Activated CD4-positive, alpha-beta memory T cell treated with anti-CD3 and anti-CD28 coated beads for 36 hours (primary cell): ENCODE measurements at places on chromosomes 6 and 20.

DNA sequence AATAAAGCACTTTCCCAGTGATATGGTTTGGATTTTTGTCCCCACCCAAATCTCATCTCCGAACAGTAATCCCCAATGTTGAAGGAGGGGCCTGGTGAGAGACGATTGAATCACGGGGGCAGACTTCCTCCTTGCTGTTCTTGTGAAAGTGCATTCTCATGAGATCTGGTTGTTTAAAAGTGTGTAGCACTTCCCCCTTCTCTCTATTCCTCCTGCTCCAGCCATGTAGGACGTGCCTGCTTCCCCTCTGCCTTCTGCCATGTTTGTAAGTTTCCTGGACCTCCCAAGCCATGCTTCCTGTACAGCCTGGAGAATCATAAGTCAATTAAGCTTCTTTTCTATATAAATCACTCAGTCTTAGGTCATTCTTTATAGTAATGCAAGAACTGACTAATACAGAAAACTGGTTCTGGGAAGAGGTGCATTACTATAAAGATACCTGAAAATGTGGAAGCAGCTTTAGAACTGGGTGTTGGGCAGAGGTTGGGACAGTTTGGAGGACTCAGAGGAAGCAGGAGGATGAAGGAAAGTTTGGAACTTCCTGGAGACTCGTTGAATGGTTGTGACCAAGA, 7.4 kb downstream of the EPM2A start:
- no peak for DNase-seq

DNA sequence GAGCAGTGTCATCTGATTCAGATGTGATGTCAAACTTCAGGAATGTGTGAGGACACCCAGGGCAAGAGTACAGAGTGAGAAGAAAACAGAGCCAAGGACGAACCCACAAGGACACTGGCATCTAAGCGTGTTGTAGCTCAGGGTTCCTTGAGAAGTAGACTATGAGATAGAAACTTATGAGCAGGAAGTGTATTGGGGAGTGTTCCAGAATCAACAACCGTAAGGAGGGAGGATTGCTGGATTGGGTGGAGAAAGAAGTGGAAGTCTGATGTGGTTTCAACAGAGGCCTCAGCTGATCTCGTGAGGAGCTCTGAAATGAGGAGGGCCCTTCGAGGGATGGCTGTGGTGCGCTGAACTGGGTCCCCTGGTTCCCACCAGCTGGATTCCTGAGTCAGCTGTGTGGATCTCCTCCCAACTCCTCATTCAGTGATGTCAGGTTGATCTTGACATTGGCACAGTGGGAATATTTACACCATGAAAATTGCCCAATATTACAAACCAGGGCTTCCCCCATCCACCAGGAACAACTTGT, 25.7 kb upstream of the IGF2R start:
- DNase-seq: no peak

DNA sequence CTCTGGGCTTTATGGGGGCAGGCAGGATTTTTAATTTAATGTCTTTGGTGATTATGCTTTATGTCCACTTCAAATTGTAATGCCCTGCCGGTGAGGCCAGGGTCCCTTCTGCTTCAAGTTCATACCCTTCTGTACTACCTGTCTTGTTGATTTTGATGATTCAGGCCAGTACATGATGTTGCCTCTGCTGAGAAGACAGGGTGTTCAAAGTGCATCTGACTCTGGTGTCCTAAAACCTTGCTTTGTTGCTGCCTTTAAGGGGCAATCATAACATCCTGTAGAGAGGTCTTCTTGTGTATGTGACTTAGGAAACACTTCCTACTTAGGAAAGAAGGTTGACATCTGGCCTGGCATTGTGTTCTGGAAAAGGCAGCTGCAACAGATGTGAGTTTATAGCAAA, 113.2 kb downstream of the TMEM170B start:
- no peak for DNase-seq

- peak; percentile 11 for DNase-seq
These were observed 35.9 kb downstream of the MOXD1 start for GRCh38 chr6:132365281-132365907.

DNA sequence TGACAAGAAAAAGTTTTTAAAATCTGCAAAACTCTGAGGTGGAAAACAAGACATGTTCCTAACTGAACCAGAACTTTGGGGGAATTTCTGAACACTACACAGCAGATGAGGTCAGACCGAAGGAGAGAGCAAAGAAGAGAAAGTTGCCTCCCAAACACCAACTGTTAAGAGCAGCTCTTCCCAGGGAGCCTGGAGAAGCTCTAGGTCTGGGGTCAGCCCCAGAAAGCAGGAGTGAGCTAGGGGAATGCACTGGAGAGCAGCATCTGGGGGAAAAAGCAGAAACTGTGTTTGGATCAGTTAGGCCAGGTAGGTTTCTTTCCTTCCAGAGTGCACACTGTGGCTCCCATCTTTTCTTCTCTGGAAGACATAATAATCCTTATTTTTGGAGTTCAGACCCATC, 41.3 kb downstream of the FKBP5 start:
- DNase-seq: no peak

- DNase-seq: no peak
These were observed 1071.1 kb upstream of the CITED2 start for GRCh38 chr6:140445474-140446004.

DNA sequence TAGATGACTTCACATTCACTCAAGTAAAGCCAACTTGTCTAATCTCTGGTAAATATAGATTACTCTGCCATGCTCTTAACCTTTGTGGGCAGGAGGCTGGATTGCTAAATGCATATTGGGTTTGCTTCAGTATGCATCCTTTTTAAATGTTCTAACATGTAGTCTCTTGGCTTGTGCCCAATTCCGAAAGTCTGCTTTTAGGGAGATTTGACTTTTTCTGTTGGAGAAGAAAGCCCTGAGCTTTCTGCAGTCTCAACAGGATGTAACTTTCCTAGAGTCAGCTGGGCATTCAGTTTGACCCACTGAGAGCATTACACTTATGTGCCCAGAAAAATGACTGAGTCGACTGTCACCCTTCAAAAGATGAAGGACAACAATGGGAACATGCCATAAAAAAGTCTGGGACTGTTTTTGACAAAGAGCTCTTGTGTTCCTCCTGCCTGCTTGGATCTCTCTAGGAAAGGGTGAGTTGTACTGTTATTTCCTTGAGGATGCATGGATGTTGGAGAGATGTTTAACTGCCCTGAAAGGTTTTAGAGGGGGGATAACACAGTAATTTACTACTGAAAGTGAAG, 299.4 kb downstream of the ZFAND3 start:
- no peak for DNase-seq

GRCh38 chr6:17429383-17430061, 36.1 kb downstream of the CAP2 start:
- no peak for DNase-seq

DNA sequence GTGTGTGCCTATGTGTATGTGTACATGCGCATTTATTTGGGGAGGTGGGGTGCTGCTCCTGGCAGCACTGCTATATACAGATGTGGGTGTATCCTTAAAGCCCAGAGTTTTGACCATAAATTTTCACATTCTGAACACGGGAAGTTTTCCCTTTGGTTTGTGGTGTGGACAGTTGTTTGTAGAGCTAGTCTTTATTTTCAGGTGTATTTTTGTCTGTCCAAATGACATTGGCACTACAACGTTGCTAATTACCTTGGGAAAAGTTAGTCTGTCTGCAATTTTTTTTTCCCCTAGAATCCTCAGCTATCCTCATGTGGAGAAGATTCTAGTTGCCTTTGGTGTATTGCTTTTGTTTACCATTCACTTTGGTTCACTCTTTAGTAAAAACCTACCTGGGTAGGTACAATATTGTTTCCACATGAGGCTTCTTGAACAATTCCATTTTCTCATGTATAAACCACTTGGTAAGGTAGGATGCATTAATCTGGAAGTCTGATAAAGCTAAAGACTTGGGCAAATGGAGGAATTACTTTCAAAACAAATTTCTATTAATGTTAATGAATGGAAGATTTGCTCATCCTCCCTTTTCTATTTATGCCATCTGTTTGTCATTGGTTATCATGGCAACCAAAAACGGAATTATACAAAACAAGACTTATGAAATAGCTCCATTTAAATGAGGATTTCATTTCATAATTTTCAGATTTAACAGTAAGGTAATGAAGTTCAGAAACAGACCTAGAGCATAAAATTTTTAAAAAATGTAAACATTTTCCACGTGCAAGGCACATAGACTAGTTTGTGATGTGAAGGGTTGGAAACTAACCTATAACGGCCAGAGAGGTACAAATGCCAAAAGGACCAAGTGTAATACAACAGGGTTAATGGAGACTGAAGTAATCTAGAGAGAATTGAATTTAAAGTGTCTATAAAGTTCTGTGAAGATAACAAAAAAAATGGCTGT, 3.9 kb downstream of the CCN2 start:
- no peak for DNase-seq

GRCh38 chr6:75849329-75850025, 100.4 kb downstream of the MYO6 start:
- no peak for DNase-seq

DNA sequence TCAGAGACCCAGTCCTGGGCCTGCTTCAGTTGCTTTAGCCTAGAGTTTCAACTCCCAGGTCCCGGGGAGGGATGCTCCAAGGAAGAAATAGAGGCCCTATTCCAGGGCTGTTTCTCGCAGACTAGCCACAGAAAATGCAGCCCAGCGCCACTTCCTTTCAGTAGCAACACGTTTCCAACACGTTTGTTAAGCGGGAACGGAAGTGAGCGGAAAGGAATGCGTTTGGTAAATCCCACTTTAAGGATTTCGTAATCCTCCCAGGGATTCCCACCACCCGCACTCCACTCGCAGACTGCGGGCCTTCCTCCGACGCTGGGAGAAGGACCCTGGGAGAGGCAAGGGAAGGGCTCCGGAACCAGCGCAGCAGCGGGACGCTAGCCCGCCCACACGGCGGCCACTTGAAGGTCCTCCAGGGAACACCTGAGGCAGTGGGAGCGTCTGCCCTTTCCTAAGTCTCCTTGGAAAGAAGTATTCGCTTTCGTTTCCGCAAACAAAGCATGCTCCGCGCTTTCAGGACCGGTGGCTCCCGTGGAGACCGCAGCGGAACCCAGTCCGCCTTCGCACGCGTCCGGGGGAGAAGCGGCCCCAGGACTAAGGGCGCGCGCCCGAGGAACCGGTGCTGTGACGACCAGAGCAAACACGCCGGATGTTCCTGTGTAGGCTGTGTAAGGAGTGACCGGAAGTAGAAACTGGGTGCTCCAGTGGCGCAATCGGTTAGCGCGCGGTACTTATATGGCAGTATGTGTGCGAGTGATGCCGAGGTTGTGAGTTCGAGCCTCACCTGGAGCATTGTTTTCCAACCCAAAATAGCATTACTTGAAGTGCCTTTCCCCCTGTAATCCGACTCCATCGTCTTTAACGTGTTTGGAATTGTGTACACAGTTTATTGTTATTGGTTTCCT, 227.6 kb upstream of the PRSS16 start:
- DNase-seq: peak; percentile 73

DNA sequence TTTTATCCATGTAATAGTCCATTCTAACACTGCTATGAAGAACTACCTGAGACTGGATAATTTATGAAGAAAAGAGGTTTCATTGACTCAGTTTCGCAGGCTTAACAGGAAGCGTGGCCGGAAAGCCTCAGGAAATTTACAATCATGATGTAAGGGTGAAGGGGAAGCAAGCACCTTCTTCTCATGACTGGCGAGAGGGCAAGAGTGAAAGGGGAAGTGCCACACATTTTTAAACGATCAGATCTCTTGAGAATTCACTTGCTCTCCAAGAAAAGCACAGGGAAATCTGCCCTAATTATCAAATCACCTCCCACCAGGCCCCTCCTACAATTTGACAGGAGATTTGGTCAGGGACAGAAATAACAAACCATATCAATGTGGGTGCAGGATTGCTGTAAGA, 859.7 kb downstream of the EPHA7 start:
- DNase-seq: no peak

DNA sequence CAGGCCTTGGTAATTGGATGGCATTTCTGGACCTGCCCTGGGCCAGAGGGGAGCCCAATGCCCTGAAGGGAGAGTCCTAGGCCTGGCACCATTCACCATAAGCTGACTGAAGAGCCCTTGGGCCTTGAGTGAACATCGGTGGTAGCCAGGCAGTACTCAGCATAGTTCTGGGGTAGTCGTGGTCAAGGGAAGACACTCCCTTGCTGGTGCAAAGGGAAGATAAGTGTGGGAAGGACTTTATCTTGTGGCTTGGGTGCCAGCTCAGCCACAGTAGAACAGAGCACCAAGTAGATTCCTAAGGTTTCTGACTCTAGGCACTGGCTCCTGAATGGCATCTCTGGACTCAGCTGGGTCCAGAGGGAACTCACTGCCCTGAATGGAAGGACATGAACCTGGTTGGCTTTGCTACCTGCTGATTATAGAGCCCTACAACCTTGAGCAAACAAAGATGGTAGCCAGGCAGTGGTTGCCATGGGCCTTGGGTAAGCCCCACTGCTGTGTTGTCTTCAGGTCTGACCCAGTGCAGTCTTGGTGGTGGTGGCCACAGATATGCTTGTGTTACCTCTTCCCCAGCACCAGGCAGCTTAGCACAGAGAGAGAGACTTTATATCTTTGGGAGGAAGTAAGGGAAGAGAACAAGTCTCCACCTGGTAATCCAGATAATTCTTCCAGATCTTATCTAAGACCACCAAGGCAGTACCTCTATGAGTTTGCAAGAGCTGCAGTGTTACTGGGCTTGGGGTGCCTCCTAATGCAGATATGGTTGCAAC, 83.5 kb downstream of the PRDM13 start:
- no peak for DNase-seq
